Stimulated activated CD4-positive, alpha-beta T cell treated with anti-CD3 and anti-CD28 coated beads, Interleukin-4, amount 100 ng/mL, for 4 hours (primary cell): ENCODE measurements at places on chromosomes 1 and 21.

DNA sequence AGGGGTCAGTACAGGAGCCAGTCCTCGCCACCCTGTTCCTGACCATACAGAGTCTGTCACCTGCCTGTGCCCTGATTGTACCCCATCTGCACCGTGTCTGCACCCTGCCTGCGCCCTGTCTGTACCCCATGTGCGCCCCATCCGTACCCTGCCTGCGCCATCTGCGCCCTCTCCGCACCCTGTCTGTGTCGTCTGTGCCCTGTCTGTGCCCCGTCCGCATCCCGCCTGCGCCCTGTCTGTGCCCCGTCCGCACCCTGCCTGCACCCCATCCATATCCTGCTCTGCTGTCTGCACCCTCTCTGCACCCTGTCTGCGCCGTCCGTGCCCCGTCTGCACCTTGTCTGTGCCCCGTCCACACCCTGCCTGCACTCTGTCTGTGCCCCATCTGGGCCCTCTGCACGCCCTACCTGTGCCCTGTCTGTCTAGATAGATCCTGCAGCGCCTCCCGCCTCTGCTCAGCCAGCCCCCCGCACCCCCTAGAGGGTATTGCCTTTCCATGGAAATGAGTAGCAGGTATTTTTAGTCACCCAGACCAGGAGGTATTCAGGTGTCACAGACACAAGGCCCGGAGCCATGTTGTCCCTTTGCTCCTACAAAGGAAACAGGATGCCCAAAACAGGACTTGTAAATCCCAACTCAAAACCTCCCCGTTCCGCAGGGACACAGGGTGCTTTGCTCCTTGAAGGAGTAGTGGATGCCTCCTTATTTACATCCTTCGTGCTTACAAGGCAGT is 7.7 kb upstream of the NPHP4 start:
- DNase-seq, result no peak

DNA sequence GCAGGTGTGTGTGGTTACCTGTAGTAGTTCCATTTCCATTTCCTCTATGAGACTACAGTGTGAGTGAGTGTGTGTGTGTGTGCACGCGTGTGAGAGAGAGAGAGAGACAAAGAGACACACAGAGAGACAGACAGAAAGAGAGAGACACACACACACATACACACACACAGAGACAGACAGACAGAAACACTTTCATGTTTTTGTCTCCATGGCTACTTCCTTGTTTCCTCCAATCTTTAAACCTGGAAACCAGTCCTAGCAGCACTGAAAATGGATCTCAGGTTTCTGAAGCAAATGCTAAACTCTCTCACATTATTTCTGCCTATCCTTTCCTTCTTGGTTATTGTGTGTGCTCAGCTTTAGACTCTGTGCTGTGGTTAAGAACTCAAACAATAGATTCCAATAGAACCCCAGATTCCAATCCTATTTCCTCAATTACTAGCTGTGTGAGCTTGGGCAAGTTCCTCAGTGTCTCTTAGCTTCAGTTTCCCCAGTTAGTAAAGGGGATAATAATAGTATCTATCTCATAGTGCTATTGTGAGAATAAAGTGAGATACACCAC is 22.4 kb upstream of the ABCD3 start:
- no peak for DNase-seq

GRCh38 chr1:244445320-244446181 is 6.2 kb downstream of the ADSS2 start:
- DNase-seq, result no peak

DNA sequence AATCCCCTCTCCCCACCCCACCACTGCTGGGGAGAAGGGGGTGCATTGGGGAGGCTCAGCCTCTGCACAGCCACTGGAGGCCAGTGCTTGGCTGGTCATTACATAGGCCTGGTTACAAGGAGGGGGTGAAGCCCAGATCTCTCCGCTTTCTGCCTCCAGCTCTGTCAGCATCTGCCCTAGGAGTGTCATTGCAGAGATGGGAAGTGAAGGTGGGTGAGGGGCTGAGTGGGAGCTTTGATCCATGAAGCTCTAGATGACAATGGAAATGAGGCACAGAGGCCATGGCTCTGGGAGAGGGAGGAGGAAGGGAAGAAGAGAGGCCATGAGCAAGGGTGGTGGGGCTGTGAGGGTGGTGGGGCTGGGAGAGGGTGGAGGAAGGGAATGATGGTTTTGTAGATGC is 411.6 kb downstream of the MATN1 start:
- no peak for DNase-seq

DNA sequence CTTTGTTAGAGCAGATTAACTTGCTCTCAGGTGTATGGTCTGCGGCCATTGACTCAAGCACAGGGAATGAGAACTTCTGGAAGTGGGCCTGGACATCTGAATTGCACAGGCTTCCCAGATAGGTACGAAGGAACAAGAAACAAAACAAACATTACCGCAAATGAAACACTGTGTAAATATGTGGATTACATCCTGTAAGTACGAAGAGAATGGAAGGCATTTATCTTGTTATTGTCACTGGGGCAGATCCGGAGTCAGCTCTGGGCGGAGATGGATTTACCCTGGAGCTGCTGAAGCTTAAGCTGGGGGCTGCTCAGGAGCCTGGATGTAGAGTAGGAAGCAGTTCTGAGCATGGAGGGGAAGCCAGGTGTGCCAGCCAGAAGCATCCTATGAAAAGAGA is 6.8 kb downstream of the HES2 start:
- no peak for DNase-seq

- no peak for DNase-seq
Observed at GRCh38 chr1:241079047-241079446, 278.0 kb downstream of the RGS7 start.

DNA sequence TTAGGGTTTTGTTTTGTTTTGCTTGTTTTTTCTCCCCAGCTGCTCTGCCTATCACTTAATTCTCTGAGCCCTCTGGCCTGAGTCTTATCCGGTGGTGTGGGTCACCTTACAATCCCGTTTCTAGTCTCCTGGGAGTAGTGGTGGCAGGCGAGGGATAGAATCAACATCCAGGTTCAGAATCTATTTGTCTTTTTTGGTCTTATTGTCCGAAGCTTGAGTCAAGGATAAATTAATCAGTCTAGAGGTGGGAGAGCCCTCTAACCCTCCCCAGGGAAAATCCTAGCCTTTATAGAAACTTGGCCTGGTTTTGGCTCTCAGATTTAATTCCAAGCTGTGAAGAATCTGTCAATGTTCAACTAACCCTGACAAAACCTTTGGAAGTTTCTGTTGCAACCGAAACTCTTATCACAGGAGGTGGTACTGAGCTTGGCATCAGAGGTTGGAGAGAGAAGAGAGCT is 246.3 kb downstream of the FGGY start:
- DNase-seq, result no peak

- no peak for DNase-seq
Observed at GRCh38 chr1:234713440-234713839, 103.5 kb upstream of the IRF2BP2 start.

DNA sequence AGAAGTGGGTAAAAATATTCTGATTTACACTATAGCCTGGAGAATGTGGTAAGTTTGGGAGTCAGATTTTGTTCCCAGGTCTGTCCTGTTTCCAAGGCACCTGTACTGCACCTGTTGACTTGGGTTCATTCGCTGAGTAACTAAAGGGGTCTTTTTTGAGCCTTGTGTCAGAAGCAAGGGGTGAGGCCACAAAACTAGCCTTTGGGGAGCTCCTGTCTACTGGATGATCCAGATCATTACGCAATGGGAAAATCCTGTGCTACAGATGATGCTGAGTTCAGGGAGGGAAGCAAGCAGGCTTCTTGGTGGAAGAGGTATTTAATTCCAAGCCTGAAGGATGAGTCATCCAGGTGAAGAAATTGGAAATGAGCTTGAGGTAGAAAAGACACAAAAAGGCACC is 424.0 kb downstream of the MATN1 start:
- DNase-seq, result no peak

DNA sequence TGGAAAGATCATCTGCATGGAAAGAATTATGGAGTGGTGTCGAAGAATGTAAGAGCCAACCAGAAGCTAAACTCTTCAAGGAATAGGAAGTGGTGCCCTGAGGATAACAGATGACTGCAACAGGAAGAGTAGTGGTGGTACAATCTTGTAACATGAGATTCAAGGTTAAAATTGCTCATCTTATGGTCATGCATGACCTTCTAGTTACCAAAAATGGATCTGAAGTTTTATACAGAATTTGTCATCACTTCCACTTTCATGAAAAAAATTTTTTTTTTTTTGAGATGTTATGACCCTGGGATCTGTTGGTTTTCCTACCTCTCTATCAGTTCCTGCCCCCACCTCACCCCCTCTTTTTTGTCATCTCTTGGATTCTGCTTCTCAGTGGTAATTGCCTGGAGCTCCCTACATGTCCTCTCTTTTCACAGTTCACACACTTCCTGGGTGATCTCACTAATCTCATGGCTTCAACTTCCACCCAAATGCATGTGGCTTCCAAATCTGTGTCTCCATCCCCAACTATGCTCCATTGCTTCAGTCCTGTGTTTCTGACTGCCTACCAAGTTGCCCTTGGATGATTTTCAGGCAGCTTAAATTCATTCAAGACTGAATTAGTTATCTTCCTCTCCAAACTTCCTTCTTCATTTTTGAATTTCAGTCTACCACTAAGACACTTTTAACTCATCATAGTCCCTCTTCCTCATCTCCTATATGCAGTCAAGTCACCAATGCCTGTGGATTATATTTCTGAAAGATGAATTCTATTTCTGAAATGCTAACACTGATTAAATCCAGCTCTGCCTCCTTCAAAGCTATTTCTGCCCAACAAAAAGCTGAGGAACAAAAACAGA is 48.4 kb downstream of the SLAMF6 start:
- no peak for DNase-seq

- DNase-seq, result no peak
Observed at GRCh38 chr1:40870135-40870728, 8.1 kb upstream of the CITED4 start.

- DNase-seq, result no peak
Observed at GRCh38 chr1:187947359-187947758, 1118.6 kb downstream of the PLA2G4A start.

DNA sequence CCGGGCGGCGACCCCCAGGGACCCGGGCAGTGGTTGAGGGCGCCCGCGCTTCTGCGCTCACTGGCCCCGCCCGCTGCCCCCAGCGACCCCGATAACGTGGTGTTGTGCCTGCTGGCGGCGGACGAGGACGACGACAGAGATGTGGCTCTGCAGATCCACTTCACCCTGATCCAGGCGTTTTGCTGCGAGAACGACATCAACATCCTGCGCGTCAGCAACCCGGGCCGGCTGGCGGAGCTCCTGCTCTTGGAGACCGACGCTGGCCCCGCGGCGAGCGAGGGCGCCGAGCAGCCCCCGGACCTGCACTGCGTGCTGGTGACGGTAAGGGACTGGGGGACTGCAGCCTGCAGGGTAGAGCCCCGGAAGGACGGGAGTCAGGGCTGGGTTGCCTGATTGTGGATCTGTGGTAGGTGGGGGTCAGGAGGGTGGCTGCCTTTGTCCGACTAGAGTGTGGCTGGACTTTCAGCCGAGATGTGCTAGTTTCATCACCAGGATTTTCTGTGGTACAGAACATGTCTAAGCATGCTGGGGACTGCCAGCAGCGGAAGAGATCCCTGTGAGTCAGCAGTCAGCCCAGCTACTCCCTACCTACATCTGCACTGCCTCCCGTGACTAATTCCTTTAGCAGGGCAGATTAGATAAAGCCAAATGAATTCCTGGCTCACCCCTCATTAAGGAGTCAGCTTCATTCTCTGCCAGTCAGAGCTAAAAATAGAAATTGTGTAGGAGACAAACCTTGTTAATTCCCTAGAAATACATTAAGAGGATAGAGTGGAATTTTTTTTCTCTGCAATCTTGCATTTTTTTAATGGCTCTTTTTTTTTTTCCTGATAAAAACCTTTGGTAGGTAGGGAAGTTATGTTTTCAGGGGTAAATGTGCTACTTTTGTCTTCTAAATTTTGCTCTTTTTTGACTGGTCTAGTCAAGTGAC is 1.5 kb downstream of the GADD45A start:
- peak; percentile 39 for DNase-seq

GRCh38 chr21:23574932-23575331 is 2032.3 kb downstream of the MRPL39 start:
- no peak for DNase-seq

GRCh38 chr1:116257836-116258235 is 115.2 kb upstream of the ATP1A1 start:
- DNase-seq, result no peak

DNA sequence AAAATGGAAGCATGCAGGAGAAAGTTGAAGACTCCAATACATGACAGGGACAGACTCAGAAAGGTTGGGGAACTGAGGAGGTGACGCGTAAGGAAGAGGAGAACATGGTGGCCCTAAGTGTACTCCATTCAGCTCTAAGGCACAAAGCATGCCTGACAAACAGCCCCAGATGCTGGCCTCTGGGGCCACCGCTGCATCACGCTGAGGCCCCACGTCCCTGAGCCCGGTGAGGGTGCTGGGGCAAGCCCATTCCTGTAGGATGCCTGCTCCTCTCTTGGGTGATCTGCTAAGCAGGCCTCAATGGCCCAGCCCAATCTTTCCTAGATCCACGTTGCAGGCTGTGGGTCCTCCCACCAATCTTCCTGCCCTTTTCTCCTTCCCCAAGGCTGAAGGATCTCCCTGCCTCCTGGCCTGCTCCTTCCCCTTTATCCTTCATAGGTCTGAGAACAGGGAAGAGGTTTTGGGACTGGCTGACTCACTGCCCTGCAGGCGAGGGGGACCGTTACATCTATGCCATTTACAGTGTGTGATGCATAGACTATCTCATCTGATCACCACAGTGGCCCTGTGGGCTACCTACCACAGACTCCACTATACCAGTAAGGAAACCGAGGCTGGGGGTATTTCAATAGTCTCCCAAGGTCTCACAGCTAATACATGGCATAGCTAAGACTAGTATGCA is 16.8 kb upstream of the NID1 start:
- no peak for DNase-seq

DNA sequence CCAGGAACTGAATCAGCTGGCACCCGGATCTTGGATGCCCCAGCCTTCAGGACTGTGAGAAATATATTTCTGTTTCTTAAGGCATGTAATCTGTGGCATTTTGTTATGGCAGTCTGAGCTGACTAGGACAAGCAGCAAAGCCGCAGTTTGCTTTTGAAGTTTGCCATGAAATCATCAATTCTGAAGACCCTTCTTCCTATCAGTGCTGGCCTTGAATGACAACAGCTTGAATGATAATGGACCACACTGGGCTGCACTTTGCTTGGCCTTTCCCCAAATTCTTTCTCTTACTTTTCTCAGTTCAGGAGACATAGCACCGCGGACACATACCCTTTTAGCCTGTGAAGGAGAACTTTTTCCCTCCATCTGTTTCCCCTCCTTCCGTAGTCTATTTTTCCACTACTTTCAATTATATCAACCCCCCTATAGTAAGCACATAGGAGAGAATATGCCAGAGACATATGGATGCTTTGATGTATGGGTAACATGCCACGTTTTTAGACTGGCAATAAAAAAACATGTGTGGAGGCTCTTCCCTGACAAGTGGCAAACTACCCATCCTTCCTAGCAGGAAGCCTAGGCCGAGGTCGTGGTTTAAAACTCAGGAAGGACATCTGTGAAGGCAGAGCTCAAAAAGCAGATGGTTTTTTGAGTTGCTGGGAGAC is 42.9 kb downstream of the HLX start:
- DNase-seq, result no peak
